Stimulated activated CD8-positive, alpha-beta memory T cell treated with anti-CD3 and anti-CD28 coated beads, Interleukin-15, amount 100 ng/mL, for 4 hours (primary cell): ENCODE measurements at places on chromosomes 7 and 10.

- no peak for DNase-seq
Observed at GRCh38 chr10:3783682-3784432, 1.2 kb downstream of the KLF6 start.

- DNase-seq: no peak
Observed at GRCh38 chr10:12195281-12195602, 449 bp downstream of the NUDT5 start.

DNA sequence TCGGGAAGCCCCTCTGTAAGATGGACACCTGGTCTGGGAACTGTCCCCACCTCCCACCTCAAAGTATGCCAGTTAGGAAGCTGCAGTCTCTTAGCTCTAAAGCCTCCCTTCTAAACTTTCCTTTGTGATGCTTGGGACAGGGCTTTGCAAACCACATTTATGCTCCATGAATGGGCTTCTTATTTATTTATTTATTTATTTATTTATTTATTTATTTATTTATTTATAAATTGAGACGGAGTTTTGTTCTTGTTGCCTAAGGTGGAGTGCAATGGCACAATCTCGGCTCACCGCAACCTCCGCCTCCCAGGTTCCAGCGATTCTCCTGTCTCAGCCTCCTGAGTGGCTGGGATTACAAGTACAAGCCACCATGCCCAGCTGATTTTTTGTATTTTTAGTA lies 1009.4 kb downstream of the TYW1 start:
- DNase-seq: no peak

- no peak for DNase-seq
Observed at GRCh38 chr10:96276831-96277230, 5.5 kb upstream of the BLNK start.

- DNase-seq: no peak
Observed at GRCh38 chr10:32943854-32944661, 14.0 kb downstream of the ITGB1 start.

DNA sequence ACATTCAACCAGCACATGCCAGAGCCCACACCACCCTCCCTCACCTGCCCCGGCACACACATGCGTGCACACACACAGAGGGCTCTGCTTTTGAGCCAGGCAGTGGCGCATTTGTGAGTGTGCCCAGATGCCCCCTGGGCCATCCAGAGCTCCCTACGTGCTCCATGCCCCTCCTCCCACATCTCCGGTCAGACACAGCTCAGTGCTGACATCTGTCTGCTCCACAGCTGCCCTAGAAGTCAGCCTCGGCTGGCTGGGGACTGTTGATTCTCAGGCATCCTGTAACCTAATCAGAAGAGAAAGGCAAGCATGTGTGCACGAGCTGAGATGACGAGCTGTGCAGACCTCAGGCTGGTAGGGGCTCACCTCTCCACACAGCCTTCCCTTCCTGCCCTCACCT lies 135.1 kb downstream of the ZMIZ1 start:
- DNase-seq: no peak

DNA sequence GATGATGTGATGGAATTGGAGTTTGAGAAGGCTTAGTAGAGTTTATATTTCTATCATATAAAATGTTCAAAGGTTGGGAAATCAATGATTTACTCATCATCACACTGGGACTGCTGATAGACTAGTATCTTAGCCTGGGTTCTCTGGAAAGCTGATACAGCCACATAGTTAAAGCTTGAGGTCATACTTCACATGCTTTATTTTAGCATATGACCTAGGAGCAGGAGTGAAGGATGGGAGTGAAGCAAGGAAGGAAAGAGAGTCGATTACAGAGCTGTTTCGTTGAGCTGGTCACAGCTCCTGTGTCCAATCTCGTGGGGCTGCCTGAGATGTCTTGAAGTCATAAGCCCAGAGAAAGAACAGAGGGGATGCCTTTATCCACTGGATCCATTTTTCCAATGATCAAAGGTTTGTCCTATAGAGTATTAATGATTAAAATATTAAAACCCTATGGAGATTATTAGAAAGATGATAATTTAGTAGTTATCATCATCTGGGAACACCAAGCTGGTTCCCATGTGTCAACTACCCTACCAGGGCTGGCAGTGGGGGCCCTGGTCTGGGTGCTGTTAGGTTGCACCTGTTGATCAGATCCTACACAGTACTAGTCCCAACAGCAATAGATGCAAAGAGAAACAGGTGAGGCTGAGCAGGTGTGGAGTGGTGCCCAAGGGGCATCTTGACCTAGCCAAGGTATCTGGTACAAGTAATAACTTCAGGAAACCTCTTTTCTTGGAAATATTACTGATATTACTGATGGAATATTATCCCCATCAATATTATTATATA lies 77.8 kb downstream of the BAMBI start:
- DNase-seq: no peak

GRCh38 chr7:113094517-113095249 lies 8.1 kb upstream of the GPR85 start:
- no peak for DNase-seq

DNA sequence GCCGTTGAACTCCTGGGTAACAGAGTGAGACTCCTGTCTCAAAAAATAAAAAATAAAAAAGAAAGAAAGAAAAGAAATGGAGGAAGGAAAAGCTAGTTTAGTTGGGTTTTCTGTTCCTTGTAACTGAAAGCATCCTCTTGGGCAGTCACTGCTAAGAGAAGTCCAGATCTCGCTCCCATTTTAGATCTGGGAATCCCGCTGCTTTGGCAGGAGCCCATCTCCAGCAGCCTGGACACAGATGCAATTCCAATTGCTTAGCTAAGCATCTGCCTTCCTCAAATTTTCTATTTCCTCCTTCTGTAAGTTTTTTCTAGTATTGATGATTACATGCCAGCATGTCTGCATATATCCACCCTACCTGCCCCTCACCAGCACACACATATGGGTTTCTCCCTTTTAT lies 54.1 kb downstream of the DENND2A start:
- no peak for DNase-seq

DNA sequence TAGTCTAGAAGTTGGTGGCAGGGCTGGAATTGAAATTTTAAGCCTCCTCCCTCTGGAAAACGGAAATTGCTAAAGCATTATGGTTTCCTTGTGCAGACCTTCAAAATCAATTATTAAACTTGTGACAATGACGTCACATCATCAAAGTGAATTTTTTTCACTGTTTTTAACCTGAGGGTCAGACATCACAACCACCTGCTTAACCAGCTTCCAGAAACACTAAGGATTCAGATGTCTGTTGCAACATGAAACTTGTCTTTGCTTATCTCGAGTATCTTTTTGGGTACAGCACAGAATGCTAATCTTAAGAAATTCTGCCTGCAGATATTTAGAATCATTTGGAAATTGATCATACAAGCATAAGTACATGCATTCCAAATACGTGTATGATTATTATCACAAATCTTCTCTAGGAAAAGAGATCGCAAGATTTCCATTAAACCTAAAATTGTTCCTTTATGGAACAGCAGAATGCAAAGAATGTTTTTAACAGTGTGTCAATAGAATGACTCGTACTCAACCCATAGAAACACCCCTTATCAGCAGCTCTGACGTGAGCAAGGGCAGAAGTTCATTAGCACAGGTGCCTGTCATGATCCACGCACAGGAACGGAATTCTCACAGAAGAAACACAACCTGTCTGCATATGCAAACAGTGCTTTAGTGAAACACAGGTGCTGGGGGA lies 4.1 kb upstream of the GTPBP4 start:
- no peak for DNase-seq

GRCh38 chr10:1625079-1625478 lies 112.2 kb downstream of the ADARB2 start:
- no peak for DNase-seq

DNA sequence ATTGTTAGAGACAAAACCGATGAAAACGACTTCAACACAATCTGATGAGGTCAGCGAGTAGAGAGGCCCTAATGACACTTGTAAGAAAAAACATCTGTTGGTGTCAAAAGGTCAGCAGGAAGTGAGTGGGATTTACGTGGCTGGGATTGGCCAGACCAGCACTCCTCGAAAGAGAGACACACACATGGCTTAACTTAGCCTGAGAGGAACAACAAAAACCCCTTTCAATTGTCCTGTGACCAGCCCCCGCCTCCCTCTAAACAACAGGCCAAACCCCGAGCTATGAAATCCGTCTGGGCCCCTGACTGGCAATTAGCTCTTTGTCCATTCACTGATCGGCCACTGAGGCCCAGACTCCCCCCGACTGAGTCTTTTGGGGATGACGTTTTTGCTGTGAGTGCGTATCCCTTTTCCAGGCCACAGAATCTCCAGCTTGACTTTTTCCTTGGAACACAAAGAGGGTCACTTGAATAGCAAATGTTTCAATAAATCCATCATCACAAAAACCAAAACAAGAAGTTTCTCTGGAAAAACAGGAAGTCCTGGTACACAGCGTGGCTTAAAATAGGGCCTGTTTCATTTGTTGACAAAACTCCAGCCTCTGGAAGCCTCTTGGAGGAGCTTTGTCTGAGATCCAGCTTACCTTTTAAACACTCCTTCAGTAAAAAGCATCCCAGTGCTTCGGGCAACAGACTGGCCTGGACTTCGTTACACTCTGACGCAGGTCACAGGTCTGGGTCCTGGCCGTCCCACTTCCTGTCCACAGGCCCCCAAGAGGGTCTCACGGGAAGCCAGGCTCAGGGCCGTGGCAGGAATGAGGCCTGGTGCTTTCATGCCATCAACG lies 103.0 kb downstream of the CTBP2 start:
- no peak for DNase-seq

- no peak for DNase-seq
Observed at GRCh38 chr10:1202343-1202742, 146.2 kb downstream of the WDR37 start.

DNA sequence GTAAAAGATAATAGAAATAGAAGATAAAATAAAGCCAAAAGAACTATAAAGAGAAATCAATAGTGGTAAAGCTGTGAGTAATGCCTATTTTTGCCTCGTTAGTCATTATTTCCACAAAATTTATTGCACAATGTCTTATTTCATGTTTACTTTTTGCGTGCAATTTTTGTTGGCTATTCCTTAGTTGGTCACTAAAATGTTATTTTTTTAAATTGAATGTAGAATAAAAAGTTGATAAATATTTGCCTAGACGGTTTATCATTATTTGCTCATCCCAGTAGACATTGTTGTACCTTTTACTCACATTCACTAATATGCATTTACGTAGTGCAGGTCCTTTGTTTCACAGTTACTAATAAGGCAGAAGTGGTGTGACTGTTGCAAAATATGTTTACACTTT lies 227.8 kb upstream of the BMPER start:
- no peak for DNase-seq

DNA sequence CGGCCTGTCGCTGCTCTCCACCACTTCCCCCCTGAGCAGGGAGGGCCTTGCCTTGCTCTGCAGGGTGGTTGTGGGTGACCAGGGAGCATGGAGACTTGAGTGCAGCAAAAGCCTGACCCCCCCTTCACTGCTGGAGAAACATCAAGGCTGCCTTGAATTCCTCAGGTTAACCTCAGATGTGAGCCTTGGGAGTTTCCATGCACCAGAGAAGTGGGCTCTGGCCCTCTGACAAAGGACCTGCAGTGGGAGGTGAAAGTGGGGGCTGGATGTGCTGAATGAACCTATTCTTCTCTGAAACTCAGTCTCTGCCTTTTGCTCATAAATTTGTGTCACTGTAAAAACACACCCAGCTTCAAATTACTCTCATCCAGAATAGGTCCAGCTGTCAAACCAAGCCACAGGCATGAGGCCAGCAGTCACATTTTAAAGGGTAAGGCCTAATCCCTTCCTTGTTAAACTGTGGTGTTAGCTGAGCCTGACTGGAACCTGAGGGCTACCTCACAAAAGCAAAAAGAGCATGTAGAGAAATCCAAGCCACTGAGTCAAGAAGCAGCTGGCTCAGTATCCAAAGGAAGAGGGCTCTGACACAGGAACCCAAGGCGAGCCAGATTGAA lies 356.8 kb downstream of the CCSER2 start:
- DNase-seq: no peak

DNA sequence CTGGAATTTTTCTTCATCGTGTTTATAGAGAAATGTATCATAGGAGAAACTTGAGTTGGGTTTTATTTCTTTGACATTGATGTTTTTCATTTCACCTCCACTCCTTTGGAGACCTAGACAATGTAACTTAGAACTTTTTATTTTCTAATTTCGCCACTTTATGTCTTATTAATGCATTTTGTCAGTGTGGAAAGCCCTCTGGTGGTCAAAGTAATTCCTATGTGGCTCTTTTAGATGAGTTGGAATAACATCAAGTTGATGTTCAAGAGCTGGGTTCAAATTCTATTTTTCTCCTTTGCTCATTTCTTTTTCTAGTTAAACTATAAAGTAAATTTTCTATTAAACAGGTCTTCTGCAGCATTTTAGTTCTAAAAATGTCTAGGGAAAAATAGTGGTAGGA lies 478.6 kb downstream of the LRMDA start:
- no peak for DNase-seq

- no peak for DNase-seq
Observed at GRCh38 chr7:142887282-142888015, 1.9 kb upstream of the TRPV6 start.
